ENCODE measurements at places on chromosomes 11 and 22. TPM values are rescaled to one million over a fixed set of nuclear protein-coding genes. Genes with fewer than 3 reads are reported as not detected.

DNA sequence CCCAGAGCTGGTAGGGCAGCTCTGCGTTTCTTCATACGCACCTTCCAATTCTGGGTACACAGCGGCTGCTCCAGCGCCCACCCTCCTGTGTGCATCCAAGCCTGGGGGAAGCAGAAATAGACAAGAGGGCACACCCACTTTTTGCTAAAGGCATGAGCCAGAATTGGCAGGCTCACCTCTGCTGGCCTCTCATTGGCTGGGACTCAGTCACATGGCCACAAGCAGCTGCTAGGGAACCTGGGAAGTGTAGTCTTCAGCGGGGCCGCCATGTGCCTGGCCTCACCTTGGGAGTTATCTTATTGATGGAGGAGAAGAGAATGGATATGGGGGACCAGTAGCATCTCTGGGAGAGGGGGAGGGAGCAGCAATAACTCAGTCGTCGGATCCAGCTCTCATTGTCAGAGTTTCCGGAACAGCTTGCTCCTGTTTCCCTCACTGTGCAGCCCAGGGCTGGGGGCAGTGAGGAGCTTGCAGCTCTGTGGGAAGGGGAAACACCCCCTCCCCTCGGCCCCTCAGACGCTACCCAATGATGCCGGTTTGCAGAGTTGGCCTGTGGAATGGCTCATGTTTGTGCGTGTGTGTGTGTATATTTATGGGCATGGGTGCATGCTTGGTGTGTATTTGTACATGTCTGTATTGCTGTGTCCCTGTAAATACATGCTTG, 11.8 kb upstream of the MIEF1 start:
- peak; percentile 60 for DNase-seq

DNA sequence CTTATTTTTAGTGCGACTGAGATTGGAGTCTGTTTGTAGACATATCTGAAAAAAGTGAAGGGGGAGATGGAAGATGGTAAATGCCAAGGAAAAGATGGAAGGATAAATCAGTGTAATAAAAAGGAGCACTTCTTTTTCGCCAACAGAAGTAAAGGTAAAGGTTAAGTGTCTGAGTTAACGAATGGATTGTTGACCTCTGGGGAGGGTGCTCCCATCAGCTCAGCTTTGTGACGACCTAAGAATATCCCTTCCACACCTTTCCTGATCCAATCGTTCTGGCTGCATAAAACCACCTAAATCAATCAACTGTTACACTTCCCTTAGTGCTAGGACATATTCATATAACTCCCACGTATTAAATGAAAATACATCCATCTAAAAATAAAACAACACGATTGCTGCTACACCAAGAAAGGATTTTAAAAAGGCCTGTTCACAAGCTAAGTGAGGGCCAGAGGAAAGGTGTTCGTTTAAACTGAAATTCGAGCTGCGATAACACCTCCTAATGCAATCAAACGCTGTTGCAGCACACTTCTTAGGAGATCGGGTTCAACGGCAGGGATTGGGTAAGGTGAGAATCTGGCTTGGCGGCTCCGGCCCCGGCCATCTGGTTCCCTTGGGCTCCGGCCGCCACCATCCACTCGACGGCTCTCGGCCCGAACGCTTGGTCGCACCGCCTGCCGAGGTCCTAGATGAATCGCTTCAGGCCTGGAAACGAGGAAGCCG, 658 bp downstream of the C11orf71 start:
- DNase-seq, result no peak

GRCh38 chr11:406796-407650, 7.8 kb downstream of the SIGIRR start:
- peak; percentile 46 for DNase-seq

HINFP gene
- 32.6 TPM for total RNA-seq

APOL3 gene
- total RNA-seq, result 36.9 TPM

All from endothelial cell of umbilical vein (primary cell).